NCI-H82 (cell line): ENCODE measurements at places on chromosomes 4 and X.
A peak's percentile ranks its signal among the peaks of the same experiment; 100 is the strongest.

- DNase-seq, result no peak
Measured at GRCh38 chr4:41232856-41233255, 18.5 kb upstream of the APBB2 start.

GRCh38 chr4:138835832-138836533 is 179.6 kb upstream of the NOCT start:
- no peak for DNase-seq

DNA sequence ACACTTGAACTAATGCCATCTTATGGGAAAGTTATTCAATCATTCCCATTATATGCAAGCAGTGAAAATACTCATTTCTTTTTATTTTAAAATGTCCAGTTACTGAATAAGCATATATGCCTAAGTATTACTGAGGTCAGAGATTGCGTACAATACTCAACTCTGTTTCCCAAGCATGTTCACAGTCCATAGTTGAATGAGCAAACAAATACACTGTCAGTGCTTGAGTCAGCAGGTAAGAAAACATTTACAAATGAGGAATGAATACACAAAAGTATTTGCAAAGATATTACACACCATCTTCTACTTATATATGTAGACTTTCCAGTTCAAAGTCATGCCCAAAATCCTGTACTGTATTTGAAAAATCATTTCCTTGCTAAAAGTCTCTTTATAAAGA is 74.1 kb downstream of the TSPAN5 start:
- DNase-seq, result no peak

- no peak for DNase-seq
Measured at GRCh38 chr4:42268824-42269223, 116.4 kb upstream of the BEND4 start.

GRCh38 chrX:8404926-8405325 is 59.7 kb upstream of the VCX3B start:
- DNase-seq, result no peak

DNA sequence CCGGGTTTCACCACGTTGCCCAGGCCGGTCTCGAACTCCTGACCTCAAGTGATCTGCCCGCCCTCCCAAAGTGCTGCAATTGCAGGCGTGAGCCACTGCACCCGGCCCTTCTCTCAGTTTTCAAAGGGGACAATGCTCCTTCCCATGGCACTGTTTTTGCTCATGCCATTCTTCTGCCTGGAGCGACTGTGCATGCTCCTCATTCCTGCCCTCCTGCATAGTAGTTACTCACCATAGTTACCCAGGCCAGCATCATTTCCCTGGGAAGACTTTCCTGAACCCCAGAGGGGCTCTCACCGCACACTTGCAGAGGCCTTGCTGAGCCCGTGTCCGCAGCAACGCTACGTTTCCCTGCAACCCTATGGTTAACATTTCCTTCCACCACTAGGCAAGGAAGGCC is 3.3 kb upstream of the CXCL9 start:
- DNase-seq, result no peak

GRCh38 chr4:40980318-40980883 is 230.6 kb downstream of the NSUN7 start:
- peak; percentile 53 for DNase-seq

- DNase-seq, result peak; percentile 3
Measured at GRCh38 chr4:15451181-15451865, 18.4 kb upstream of the CC2D2A start.

DNA sequence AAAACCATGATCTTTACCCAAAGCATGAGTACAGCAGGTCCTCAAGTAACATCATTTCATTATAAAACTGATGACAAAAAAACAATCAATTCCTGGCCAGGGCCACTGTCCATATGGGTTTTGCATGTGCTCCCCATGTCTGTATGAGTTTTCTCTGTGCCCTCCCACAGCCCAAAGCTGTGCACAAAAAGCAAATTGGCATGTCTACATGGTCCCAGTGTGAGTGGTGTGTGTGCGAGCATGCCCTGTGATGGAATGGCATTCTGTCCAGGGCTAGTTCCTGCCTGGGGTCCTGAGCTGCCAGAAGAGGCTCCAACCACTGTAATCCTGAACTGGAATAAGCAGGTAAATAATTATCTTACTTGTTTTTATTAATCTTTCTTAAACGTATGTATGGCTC is 28.4 kb downstream of the SMARCA1 start:
- no peak for DNase-seq

GRCh38 chrX:21940356-21940829 is at the start of gene SMS:
TSS of gene SMS (plus strand) at chrX:21940709. CDS start at chrX:21940825, 116 bp downstream.
- DNase-seq, result peak; percentile 83

DNA sequence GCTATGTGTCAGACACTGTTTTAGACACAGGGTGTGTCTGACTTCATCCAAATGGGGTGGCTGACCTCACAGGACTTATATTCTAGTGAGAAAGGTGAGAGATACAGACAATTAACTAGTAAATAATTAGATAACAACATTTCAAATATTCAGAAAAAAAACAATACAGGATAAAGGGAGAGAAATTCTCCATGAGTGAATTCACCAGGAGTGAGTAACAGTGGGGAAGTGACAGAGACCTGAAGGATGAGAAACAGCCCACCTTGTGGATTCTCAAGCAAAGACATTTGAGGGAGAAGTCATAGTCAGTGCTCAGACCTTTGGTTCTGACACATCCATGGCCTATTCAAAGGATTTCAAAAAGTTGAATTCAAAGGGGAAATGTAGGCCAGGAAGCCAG is 627.9 kb downstream of the IQCM start:
- DNase-seq, result no peak

GRCh38 chrX:26050099-26050498 is 88.0 kb upstream of the MAGEB18 start:
- no peak for DNase-seq

DNA sequence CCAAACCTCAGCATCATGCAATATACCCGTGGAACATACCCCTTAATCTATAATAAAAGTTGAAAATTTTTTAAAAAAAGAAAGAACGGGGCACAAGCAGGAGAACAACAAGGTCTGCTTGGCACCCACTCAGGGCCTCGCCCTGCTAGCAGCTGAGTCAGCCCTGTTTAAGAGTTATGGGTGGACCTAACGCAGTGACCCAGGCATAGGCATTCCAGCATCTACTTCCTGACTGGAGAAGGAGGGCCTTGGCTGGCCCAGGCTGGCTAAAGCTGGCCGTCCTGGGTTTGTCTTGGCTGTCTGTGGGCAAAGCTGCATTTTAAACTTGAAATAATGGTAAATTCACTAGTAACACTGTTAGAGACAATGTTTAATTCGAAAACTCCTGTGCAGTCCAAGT is 236.7 kb upstream of the PGRMC2 start:
- DNase-seq, result no peak

DNA sequence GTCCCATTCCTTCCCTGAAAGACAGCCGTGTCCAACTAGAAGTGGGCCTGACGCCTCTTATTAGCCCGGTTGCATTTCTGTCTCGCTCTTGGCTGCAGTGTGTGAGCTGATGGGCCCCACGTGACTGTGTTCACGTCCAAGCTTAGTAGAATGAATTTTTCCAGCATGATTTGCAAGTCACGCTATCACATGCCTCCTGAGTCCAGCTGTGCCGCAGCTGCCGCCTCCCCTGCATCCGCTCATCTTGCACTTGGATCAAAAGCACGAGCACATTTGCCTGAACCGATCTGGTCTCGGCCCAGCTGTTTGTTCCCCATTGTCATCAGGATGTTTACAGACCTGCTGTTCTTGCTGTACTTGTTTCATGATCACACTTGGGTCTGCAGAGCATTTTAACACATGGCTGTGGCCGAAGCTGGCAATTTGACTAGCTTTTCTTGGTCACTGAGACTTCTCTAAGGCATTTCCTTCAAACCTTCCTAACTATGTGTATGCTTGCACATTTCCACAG is 126.5 kb downstream of the KIT start:
- DNase-seq, result no peak

GRCh38 chrX:129637217-129638109 is 17.3 kb downstream of the APLN start:
- peak; percentile 75 for DNase-seq

GRCh38 chrX:39755143-39756032 is 342.4 kb downstream of the BCOR start:
- DNase-seq, result no peak

GRCh38 chr4:168050002-168050401 is 42.3 kb upstream of the ANXA10 start:
- DNase-seq, result no peak

- DNase-seq, result no peak
Measured at GRCh38 chr4:86831262-86832130, 17.7 kb downstream of the SLC10A6 start.

DNA sequence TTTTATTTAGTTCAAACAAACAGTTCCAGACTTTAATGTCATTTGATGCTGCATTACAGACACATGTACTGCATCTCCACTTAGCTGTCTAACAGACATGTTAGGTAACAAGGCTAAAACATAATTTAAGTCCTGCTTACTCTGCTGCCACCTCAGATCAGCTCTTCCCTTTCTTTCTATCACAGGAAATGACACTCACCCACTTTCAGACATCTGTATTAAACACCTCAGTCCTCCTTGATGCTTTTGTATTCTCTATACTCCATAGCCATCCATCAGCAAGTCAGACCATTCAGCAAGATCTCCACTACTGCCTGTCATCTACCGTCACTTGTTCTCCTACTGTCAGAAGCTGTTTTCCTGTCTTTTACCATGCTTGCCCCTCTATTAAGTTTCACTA is 405.4 kb downstream of the IL15 start:
- DNase-seq, result no peak

GRCh38 chr4:112766422-112766821 is 129.5 kb downstream of the LARP7 start:
- peak; percentile 83 for DNase-seq

DNA sequence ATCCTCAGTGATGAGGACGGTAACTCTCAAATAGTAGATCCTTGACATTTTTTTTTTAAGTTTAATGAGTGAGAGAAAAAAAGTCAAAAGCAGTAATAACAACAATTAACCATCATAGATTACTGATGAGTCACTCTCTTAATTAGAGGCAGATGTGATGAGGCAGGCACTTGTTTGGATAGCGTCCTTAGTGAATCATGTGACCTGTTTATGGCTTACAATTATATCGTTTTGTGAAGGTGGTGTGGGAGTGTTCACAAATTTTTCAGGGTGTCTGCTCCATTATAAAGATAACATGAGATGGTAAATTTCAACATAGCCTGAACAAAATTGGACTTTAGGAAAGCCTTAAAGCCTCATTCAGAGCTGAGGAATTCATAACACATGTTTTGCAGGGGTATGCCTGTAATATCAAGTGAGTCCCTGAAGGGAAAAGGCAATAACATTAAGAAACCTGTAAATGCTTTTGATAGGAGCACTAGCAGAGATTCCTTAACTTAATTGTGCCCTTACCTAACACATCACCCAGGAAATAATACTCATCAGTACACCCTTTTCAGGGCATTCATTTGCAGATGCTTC is 51.9 kb upstream of the XIAP start:
- no peak for DNase-seq

DNA sequence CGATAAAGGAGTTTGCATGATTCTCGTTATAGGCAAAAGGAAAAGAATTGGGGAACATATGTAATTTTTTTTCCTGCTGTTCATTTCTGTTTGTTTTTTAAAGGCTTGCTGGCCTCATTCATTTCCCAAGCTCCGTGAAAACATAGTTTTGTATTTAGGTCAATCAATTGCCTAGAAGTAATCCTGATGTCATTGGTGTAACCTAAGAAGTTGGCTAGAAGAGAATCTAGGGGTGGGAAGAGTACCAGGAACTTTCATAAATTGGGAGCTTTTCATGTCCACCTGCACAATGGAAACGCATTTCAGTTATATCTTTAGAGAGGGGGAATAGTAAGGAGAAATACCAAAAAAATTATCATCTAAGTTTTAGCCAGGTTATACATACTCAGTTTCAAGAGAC is 3.8 kb downstream of the RAPGEF2 start:
- DNase-seq, result no peak

DNA sequence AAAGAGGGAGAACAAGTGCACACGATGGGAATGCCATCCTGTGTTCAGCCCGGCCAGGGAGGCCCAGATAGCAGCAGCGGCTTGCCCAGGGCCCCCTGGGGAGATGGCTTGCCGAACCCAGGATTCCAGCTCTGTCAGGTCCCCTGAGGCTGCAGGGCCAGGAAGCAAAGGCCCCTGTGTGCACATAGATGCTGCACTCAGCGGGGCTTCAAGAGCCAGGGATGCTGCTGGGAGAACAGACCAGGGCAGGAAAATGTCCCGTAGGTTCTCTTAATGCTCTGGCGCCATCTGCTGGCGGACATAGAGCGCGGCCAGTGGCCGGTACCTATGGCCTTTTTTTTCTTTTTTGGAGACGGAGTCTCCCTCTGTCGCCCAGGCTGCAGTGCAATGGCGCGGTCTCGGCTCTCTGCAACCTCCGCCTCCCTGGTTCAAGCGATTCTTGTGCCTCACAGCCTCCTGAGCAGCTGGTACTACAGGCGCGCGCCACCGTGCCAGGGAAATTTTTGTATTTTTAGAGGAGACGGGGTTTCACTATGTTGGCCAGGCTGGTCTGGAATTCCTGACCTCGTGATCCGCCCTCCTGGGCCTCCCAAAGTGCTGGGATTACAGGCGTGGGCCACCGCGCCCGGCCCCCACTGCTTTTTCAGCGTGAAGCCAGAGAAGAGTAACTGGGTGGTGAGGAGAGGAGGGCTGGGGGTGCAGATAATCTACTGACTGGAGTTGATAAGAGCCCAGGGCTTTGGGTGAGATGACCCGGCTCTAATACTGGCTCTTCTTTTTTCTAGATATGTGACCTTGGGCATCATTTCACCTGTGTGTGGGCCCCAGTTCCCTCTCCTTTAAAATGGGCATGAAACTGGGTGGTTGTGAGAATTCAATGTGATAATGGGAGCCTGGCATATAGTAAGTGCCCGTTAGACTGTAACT is 22.5 kb downstream of the MED28 start:
- DNase-seq, result peak; percentile 83

DNA sequence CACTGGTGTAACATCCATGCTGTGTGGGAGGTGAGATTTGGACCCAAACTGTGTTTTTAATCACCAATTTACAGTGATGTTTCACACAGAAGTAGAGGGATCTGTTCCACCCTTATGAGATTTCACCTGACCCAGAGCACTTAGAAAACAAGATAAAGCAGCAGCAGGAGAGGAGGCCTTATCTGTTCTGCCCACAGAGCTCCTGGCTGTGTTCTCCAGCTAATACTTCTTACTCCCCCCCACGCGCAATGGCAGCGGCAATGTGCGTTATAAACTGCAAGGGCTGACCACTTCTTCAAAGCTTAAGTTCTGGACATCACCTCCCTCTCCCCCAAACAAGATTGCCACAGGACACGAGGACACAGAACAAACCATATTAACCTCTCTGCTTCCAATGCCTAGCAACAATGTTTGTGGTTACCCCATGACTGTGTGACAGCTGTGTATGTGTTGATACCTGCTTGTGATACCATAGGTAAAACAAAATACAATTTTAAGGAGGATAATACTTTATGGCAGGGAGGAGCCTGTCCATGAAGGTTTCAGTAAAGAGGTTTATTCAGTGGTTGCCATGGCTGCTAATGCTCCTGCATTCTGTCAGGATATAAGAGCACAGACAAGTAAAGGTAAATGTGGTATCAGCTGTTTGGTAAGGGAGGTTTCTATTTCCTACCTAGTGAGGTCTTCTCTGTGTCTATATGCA is 210.0 kb downstream of the SOWAHB start:
- peak; percentile 70 for DNase-seq

DNA sequence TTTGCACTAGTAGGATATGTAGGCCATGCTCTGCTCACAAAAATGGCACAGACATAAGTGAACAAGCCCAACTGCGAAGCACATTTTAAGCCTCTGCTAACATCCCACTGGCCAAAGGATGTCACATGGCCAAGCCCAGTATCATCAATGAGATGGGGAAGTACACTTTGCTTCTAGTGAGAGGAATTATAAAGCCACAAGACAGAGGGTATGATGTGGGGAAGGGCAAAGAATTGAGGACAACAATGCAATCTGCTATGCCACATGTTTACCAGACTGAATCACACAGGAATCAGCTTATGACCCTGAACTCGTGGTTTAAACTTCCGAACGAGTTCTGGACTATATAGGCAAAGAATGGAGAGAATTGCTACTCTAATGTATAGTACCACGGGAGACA is 39.1 kb downstream of the SUPT20HL1 start:
- no peak for DNase-seq
